Amniotic stem cell (primary cell): ENCODE measurements at places on chromosomes 7 and 10.
A peak's percentile ranks its signal among the peaks of the same experiment; 100 is the strongest.

- no peak for DNase-seq
These were observed 245.7 kb downstream of the WDR11 start for GRCh38 chr10:121096617-121097431.

GRCh38 chr7:18874880-18875279 lies 242.6 kb downstream of the TWIST1 start:
- DNase-seq: no peak

- no peak for DNase-seq
These were observed 473.7 kb downstream of the ATRNL1 start for GRCh38 chr10:115566867-115567266.

- no peak for DNase-seq
These were observed 11.8 kb downstream of the UROS start for GRCh38 chr10:125811251-125811650.

GRCh38 chr10:14758994-14759664 lies 15.6 kb downstream of the FAM107B start:
- no peak for DNase-seq

GRCh38 chr7:73734619-73735527 lies 3.7 kb downstream of the ABHD11 start:
- peak; percentile 23 for DNase-seq
